Suprapubic skin (tissue), 4 donors: ENCODE measurements at places on chromosomes 5 and 9.

DNA sequence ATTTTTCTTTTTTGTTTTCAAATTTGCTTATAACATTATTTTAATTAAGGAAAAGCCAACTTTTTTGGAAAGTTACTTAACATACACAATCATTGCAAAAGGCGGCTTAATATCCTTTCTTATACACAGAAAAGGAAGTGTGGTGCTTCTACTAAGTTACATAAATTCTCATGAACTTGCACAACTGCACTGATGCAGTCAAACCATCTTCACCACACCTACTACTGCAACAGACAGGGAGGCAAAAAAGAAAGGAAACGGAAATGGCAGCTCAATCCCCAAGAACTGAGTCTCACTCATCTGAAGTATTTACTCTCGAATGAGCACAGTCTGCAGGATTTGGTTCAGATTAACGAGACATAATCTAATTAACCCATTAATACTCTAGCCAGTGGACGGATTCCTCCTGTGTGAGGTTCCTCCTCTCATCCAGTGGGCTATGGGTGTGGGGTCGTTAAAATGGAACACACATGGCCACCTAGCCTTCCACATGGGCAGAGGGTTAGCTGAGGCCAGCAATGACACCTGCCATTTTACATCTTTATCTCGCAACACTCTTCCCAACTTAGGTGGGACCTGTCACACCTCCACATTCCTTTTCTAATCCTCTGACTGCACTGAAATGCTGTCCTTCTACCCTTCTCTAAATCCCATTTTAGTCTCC, 30.0 kb downstream of the GOLM1 start:
- no peak for DNase-seq

DNA sequence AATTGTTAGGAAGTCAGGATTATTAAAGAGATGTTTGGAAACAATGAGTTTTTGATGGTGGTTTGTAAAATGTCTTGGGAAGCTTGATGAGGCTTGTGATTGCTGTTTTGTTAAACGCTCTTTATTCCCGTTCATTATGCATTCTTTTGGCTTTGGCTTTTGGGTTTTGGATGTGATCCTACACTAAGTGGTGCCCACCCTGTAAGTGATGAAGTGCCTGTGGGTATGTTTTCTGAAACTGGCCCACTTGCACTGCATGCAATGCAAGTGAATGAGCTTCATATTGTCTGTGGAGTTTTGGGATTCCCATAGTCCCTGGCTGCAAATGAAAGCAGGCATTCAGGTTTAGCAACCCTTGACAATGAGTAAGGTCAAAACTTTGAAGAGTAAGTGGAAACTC, 1035.5 kb upstream of the WWC1 start:
- no peak for DNase-seq

DNA sequence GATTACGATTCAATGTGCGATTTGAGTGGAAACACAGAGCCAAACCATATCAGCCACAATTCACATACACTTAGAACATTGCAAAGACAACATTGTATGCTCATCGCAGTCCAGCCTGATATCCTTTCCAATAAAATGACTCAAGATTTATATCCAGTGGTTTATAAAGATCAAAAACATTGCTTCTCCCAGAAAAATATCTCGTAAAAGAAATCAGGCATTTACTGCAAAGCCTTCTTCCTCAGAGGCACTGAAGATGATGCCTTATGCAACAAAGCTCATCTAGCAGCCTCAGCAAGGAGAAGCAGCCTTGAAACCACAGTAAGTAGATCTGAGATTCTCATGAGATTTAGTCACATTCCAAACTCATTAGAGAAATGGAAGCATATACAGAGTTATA, 523.8 kb downstream of the ELAVL2 start:
- DNase-seq = no peak

DNA sequence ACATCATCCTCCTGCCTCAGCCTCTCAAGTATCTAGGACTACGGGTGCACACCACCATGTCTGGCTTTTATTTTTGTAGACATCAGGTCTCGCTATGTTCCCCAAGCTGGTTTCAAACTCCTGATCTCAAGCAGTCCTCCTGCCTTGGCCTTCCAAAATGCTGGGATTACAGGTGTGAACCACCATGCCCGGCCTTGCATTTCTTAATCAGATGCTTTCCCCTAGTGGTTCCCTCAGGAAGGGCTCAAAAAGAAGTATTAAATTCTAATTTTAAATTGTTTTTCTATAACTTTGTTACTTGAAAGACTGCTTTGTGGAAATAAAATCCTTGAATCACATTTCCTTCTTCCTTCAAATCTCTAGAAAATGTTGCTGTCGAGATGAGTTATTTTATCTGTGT, 79.5 kb upstream of the ROR2 start:
- no peak for DNase-seq

GRCh38 chr5:42927730-42928129, 112.4 kb downstream of the ANXA2R start:
- no peak for DNase-seq

DNA sequence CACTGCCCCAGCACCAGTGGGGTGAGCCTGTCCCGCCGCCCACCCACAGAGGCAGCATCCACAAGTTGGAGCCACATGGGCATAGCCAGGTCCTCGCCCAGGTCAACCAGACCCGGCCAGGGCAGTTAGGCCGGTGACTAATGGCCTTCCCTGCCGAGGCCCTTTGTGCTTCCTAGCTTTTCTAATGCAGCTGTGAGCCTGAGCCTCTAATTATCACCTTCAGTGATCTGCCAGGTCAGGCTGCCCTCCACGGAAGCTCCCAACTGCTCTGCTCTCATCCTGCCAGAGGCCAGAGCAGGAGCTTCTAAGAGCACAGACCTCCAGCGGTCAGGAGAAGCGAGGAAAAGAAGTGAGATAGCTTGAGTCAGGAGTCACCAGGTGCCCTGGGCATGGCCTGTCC, 87.1 kb upstream of the PPP1R26 start:
- no peak for DNase-seq

DNA sequence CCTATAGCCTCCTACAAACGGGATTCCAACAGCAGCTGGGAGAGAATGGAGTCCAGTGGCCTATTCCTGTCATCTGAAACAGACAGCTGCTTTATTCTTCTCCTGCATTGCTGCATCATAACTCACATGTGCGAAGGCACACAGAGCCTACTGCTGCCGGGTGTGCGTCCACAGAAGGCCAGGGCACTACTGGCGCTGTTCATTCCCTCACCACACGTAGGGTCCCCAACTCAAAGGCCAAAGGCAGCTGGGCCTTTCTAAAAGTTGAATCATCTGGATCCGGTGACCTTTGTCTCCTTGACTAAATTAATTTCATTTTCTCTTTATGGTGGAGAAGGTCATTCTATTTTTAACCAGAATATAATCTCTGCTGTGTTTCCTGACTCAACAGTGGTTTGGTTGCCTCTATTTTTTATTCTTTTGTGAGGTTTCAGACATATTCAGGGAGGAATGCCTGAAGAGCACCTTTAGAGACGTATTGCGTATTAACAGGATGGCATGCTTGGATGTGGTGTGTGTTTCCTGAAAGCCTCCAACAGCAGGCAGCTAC, 10.8 kb upstream of the SPATA24 start:
- no peak for DNase-seq

- no peak for DNase-seq
Observed at GRCh38 chr9:105053209-105053652, 125.3 kb upstream of the ABCA1 start.

- DNase-seq = no peak
Observed at GRCh38 chr9:134532084-134532483, 109.5 kb upstream of the COL5A1 start.

DNA sequence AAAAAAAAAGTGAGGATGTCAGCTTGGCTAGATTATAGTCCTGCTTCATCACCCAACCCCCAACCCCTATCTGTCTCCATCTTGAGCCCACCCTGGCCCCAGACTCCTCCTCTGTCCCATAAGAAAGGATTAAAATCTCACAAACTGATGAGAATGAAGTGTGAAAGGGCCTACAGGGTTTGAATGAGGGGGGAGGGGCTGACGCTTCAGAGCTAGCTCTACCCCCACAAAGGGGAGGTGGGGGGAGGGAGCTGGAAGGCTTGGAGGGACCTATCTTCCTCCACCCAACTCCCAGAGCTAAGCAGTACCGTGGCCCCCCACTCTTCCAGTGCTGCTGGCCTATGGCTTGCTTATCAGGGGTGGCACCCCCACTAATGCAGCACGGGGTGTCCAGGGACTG, 43.7 kb upstream of the HAND1 start:
- no peak for DNase-seq

GRCh38 chr5:17838469-17838868, 204.2 kb downstream of the TAF11L14 start:
- no peak for DNase-seq

DNA sequence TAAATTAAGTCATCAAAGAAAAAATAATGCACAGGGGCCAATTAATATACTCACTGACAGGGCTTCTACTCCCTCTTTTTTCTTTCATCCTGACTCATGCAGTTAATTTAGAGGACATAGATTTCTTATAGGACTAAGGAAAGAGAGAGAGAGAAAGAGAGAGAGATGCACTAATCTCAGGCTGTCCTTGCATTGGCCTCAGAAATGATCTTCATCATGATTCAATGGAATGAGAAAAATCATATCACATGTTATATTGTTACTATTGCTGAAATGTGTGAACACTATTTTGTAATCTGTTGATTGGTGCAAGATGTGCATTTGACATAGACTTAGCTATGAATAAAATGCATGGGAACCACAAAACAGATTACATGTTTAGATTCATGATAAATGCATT, 608.3 kb upstream of the NUDT12 start:
- DNase-seq = no peak

- no peak for DNase-seq
Observed at GRCh38 chr5:61389609-61390008, 57.6 kb downstream of the ZSWIM6 start.

- no peak for DNase-seq
Observed at GRCh38 chr5:73222173-73222572, 49.2 kb downstream of the TMEM174 start.

GRCh38 chr5:62558941-62559340, 19.7 kb upstream of the LRRC70 start:
- DNase-seq = no peak

GRCh38 chr9:93945400-93946337, 9.5 kb downstream of the BARX1 start:
- DNase-seq = no peak

DNA sequence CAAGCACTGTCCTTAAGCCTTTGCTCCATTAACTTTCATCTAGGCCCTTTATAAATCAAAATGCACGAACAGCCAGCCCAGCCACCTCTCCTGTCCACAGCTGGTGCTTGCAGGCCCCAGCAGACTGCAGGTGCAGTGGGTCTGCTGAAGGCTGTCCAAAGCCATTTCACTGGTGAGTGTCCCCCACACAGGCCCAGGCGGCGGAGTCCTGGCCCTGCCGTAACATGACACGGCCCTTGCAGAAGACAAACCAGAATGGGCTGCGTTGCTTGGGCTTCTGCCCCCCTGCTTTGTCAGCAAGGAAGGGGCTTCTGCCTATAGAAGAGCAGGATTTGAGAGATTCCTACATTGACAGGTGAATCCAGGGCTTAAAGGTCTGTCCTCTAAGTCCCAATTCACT, 188.6 kb downstream of the NR3C1 start:
- no peak for DNase-seq

DNA sequence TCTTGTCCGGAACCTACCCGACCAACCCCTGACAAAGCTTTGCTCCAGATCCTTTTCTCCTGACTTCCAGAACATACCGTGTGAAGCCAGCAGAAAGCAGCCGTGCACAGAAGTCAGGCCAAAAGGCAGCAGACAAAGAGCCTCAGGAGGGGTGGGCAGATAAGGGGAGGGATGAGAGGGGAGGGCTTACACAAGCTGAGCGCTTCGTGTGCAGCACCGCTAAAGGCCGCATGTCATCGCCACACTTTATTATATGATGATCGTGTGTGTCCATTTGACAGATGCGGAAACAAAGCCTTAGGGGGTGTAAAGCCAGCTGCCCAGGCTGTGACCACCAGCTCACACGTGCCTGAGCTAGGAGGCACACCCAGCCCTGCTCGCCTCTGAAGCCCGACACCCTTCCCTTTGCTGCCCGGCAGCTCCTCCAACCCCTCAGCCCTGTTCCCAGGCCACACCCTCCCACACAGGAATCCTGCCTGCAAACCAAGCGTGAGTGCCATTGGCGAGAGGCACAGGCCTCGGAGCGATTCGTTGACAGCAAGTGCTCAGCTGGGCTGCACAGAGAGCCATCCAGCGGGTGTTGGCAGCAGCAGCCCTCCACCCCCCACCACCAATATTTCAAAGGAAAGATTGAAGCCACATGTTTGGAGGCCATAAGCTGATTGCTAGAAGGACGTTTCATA, 170.5 kb upstream of the SMIM23 start:
- DNase-seq = peak; percentile 73

GRCh38 chr9:71121275-71122021, at the start of gene TRPM3:
TRPM3 (minus strand) TSS chr9:71121621; CDS start chr9:71121354, 267 bp downstream.
- no peak for DNase-seq

DNA sequence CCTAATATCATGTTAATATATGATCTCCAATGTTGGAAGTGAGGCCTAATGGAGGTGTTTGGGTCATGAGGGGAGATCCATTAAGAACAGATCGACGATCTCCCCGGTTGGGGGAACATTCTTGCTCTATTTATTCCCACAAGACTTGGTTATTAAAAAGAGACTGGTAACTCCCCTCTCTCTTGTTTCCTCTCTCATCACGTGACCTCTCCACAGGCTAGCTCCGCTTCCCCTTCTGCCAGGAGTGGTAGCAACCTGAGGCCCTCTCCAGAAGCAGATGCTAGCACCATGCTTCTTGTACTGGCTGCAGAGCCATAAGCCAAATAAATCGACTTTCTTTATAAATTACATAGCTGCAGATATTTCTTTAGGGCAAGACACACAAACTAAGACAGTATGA, 794.4 kb downstream of the MTRR start:
- no peak for DNase-seq

DNA sequence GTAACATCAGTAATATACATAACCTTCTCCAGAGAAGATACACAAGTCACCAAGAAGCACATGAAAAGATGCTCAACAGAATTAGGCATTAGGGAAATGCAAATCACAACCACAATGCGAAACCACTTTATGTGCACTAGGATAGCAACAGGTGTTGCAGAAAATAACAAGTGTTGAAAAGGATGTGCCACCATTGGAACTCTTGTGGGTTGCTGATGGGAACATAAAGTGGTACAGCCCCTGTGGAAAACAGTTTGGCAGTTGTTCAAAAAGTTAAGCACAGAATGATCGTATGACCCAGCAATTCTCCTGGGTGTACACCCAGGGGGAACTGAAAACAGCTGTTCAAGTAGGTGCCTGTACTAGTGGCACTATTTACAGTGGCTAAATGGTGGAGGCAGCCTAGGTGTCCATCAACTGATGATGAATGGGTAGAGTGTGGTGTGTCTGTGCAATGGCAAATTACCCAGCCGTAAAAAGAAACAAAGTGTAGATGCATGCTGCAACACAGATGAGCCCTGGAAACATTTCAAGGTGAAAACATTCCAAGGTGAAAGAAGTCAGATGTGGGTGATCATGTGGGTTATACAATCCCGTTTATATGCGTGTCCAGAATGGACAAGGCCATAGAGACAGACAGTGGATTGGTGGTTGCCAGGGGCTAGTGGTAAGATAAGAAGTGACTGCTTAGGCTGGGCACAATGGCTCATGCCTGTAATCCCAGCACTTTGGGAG, 27.2 kb downstream of the CCDC69 start:
- peak; percentile 20 for DNase-seq

DNA sequence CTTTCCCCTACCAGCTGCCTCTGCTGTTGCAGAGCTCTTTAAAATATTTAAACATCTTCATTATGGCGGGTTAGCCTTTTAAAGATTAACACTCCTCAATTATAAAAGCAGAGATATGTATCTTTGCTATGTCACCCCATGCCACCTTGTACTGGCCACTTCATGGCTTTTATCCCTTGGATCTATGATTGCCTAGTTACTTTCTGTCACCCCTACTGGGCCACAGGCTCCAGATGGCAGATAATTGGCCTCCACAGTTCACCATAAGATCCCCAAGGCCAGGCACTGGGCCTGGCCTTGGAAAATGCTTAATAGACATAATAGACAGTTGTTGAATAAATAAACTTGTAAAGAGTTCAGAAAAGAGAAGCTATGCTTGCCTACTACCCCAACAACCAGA, 142.0 kb upstream of the SHB start:
- DNase-seq = no peak
